Stimulated activated CD8-positive, alpha-beta memory T cell treated with anti-CD3 and anti-CD28 coated beads, Interleukin-4, amount 100 ng/mL, for 1 hour (primary cell): ENCODE measurements at places on chromosomes 2 and 18.

- DNase-seq, result no peak
These were observed 17.9 kb upstream of the SLC4A10 start for GRCh38 chr2:161606327-161606726.

GRCh38 chr2:233184669-233185068 lies 66.8 kb upstream of the ATG16L1 start:
- no peak for DNase-seq

GRCh38 chr2:207165121-207166038 lies at the start of gene KLF7:
TSS of gene KLF7 (minus strand) at chr2:207165948. CDS start at chr2:207165568, 380 bp downstream.
- no peak for DNase-seq

GRCh38 chr18:27602092-27602491 lies 417.0 kb upstream of the CHST9 start:
- no peak for DNase-seq

GRCh38 chr2:236888794-236889780 lies 196.6 kb upstream of the COPS8 start:
- DNase-seq, result no peak

DNA sequence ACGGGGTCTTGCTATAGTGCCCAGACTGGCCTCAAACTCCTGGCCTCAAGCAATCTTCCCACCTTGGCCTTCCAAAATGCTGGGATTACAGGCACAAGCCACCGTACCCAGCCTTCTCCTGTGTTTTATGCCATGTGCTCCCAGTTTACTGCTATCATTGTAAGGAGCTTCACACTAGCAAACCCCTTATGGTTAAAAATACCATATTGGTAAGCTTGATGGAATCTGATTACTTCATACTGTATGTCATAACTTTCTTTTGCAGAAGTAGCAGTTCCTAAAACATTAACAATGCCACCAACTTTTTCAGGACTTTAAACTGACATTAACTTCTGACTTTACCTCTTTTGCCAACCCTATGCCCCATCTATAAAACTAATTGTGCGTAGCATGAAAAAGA lies 36.2 kb downstream of the HAT1 start:
- no peak for DNase-seq

DNA sequence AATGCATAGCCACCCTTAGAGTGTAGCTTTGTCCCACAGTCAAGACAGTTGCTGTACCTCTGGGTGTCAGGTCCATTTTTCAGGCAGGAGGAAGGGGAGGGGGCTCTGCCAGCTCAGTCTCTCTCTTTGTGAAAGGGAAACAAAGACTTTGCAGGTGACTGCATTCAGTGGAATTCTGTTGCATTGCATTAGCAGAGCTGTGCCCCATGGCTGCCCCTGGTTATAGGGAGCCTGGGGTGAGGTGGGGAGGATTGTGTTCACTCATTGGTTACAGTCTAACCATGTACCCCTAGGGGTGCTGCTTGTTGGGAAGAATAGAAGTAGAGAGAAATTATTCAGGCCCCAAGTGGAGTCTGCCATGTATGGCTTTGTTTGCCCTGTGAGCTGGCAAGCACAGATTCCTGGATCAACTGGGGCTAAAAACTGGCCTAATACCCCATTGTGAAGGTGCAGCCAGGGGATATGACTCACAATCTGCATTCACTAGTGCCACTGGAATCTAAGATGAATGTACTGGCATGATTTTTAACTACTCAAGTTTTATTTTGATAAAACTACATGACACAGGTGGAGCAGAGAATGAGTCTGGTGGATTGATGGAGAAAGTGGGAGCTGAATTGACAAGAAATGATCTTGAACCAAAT lies 118.4 kb downstream of the SH3BP4 start:
- no peak for DNase-seq

DNA sequence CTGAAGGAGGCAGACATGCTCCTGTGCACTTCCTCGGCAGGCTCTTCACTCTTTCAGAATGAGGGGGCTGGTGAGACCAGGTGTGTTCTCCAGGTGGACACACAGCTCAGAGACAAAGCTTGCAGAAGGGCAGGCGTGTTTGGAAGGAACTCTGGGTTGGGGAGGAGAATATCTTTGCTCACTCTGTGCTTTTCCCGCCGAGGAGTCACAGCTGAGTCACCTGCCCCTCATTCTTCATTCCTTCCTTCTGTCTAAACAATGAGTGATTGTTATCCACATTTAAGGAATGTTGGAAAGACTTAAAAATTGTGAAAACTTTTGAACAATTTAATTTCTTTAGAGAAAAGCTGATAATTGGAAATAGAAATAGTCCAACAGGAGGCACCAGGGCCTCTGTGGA lies 126.3 kb upstream of the TPO start:
- no peak for DNase-seq

DNA sequence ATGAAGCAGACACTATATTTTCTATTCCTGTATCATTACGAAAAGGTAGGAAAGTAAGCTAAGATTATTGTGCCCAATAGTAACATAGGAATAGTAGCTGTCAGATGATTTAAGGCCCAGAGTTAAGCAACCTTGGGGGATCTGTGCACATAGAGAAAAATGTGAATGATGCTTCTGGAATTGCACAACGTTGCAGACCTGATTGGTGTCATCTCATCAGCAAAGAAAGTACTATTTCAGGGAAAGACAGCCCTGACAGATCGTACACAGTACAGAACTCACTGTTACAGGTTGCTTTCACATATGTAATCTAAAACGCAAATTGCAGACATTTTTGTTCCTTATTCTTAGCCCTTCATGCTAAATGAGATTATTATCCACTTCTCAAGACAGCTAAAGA lies 535.9 kb downstream of the TRIB2 start:
- DNase-seq, result no peak

- no peak for DNase-seq
These were observed 864 bp downstream of the KLHL29 start for GRCh38 chr2:23385748-23386338.

GRCh38 chr18:5600378-5601071 lies 56.7 kb upstream of the EPB41L3 start:
- no peak for DNase-seq

DNA sequence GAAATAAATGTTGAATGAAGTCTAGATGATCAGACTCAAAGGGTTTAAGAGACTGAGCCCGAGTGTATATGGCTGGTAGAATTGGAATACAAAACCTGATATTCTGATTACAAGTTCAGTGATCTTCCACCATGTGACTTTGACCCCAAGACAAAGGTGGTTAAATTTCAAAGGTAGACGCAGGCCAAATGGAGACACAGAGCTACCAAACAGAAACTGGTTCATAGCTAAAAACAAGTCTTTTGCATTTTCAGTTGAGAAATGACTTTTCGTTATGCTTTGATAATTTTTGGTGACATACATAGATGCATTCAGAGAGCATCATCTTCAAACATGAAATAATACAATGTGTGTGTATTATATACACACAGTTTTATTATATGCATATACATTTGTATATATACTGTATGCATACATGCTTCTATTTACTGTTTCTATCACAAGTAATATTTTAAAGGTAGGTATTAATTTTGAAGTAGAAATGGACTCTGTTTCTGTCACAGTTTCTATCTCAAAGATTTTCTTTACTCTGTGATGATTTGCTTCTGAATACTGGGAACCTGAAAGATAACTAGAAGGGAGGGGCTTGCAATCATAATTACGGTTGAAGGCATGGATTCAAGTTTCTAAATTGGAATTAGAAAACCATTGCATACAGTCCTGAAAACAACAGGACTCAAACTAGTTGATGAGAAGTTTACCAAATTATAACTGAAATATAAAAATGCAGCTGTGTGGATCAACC lies 142.3 kb downstream of the ABCA12 start:
- no peak for DNase-seq

- no peak for DNase-seq
These were observed 178.1 kb upstream of the MMADHC start for GRCh38 chr2:149765636-149766035.

DNA sequence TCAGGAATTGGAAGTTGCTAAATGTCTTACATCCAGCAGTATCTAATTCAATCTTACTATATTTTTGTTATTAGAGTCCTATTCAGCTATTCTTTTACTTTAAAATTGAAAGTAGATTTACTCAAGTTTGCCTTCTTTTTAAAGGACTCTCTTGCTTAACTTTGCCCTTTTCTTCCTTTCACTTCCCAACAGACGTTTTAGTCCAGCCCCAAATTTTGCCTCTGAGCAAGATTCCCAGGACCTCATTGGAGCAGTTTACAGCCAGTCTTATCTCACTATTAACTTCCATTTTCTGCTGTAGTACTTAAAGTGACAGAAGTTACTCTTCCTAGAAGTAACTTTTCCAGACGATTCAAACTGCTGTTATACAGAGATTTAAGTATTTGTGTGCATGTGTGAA lies 1.7 kb upstream of the PRKD3 start:
- no peak for DNase-seq

DNA sequence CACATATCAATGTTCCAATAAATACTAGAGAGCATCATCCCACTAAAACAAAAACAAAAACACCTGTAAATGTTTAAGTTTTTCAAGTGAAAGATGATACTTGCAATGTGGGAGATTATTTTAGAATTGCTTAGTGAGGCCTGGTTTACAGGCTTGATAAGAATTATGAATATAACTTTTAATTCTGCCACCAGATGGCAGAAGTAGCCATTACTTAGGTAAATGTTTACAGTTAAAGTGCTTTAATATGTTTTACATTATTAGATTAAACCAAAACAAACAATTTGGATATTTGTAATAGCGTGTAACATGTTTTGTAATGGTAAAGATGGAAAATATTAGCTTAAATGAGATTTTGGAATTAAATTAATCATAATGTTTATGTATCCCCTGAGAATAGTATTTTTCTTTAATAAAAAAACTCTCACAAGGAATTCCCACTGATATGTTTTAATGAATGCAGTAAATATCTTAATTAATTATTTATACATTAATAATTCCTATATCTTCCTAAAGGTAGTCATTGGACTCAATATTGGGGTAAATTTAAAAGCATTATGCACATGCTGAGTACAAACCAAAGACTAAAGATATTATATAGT lies 522.0 kb downstream of the SPAG16 start:
- no peak for DNase-seq

GRCh38 chr18:59056706-59057492 lies 82.8 kb upstream of the SEC11C start:
- DNase-seq, result no peak

- DNase-seq, result no peak
These were observed 52.4 kb downstream of the AKAIN1 start for GRCh38 chr18:5144629-5145028.

DNA sequence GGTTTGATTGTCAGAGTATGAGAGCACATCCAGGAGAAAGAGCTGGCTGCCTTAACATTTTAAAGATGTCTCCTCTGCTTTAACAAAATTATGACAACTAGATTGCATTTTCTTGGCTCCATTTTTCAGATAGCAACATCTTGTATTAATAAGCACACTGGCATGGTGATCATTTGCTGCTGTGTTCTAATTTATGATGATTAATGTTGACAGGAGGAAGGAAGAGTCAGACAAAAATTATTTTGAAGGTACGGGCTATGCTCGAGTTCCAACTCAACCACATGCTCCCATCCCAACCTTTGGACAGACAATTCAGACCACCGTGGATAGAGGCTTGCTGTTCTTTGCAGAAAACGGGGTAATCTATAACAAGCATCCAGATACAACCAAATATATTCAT lies 98.2 kb upstream of the TTC39C start:
- no peak for DNase-seq

GRCh38 chr2:174436351-174436750 lies 40.8 kb downstream of the SCRN3 start:
- no peak for DNase-seq

DNA sequence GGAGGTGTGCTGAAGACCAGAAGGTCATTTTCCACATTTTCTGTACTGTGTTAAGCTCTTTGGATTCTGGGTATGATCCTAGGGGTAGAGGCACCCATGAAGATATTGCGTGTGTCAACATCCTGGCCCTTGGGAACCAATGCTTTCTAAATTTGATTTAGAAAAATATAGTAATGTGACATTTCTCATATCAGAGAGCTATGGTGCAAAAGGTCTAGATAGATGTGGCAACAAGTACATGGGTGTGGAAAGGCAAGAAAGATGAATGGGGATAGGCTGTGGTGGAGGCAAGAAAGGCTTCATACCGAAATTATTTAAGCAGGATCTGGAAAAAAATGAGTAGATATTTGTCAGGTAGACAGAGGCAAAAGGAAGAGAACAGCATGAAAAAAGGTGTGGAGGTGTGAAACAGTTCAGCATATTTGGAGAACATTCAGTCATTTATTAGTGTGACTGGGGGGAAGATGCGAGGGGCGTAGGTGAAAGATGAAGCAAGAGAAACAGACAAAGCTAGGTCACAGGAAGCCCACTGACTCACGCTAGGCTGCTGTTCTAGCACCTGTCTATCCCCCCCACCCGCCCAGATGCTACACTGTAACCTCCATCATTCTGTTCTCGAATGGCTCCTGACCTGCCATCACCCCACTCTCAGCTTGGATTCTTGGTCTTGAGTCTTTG lies 11.7 kb downstream of the DOK1 start:
- DNase-seq, result no peak

DNA sequence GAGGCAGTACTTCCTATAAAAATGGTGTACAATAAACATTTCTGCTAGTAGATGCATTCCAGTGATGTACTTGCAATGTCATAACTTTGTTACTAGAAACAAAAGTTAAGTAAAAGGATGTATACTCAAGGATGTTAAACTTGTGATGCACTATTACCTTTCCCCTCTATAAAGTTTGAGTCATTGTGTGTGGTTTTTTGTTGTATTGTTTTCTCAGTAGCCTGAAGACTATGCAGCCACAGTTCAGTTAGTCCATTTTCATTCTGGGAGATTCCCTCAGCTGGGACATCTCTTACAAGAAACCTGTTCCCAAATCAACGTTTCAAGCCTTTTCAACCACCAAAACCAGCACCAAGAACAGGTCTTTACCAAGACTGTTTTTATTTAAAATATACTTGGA lies 5.6 kb downstream of the ATP5MC3 start:
- DNase-seq, result no peak

DNA sequence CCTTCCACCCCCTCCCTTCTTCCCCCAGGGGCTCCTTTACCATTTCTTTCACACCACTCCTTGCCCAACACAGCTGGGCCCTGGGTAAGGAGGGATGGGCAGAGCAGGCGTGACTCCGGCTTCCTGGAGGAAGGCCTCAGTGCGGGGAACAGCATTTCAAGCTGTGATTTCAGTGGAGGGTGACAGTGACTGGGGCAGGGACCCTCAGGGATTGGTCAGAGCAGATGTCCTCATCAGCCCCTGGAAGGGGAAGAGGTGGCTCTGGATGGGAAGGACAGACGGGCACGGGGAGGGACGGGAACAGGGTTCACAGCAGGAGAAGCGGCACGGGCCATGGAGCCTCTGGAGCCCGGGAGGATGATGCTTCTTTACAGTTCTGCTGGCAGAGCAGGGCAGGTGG lies 130.8 kb upstream of the TWIST2 start:
- no peak for DNase-seq

DNA sequence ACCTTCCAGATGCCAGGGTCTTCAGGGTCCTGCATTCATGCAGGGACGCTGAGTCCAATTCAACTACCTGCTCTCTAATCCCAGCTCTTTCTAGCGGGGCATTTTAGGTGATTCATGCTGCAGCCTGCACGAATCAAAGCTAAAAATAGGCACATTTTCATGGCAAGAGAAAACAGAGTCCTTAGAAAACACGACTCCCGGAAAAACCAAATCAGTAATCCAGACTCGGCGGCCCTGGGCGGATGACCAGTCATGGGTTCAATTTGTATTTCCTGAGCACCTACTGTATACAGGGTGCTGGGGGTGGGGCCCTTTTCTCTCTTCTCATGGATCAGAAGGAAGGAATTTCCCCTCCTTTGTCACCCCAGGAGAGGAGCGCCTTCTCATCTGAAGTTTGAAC lies 64.4 kb downstream of the LONRF2 start:
- no peak for DNase-seq
